ENCODE measurements at places on chromosomes 4 and X.

GRCh38 chrX:16516232-16516876, 133.6 kb upstream of the S100G start:
- DNase-seq = no peak

DNA sequence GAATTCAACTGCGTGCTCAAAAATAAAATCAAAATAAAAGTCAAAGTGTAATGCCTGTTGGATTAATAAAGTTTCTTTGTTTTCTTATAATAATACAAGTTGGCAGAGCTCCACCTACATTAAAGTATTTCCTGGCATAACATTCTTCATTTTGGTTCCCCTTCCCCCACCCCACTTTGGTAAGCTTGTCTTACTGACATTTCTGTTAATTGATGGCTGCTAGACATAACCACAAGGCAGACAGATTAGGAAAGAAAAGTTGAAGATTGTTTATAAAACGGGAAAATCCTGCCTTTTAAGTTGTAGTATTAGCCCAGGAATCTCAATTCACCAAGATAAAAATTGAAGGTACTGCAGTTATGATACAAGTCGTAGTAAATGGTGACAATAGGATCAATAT, 246.5 kb upstream of the RPS6KA3 start:
- no peak for DNase-seq

DNA sequence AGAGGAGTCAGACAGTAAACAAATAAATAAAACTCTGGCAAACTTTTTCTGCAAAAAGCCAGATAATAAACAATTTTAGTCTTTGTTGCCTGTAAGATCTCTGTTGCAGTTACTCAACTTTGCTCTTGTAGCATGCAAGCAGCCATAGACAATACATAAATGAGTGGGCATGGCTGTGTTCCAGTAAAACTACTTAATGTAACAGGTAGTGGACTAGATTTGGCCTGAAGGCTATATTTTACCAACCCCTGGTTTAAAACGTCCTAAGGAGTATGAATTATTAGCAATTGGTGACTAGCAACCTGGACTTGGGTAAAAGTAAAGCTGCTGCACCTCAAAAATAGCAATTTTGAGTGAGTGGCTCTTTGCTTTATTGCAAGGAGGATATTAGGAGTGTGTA, 30.9 kb downstream of the SLAIN2 start:
- no peak for DNase-seq

DNA sequence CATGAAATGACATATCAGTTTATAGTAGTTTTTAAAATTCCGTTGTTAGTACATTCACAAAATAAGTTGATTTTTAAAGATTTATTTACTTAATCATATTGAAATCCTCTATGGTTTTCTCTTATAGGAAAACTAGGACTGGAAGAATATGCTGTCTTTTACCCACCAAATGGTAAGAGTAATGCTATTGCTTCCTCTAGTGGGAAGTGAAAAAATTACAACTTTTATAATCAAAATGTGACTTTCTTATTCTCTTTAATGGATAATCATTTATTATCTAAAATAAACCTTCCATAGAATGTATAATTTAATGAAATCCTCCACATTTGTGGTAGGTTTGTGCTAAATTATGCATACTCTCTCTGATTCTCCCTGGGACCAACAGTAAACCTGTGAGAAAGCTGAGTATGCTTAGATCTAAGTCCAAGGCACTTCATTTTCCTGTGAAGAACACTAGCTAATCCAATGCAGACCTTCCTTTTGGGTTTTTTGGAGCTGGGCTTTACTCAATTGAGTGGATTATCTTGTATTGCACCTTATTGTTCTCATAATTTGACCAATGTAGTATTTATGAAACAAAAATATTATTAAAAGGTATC, 136.2 kb downstream of the TBC1D19 start:
- no peak for DNase-seq

- DNase-seq = no peak
These were observed 225.8 kb downstream of the STK32B start for GRCh38 chr4:5277079-5277478.

DNA sequence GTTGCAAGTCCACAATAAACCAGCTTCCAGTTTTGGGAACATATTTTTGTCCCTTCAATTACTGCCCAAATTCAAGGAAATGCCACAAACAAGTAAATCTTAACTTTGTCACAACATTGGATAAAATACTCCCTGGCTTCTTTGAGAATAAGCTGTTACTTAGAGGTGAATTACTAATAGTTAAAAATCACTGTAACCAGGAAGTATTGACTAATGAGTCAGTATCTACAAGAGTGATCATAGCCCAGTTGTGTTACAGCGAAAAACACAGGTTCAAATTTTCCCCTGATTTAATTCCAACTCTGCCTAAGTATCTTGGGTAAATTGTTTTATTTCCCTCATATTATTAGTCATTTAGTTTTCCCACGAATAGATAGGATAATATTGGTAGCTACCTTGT, 291.2 kb upstream of the PPARGC1A start:
- no peak for DNase-seq

DNA sequence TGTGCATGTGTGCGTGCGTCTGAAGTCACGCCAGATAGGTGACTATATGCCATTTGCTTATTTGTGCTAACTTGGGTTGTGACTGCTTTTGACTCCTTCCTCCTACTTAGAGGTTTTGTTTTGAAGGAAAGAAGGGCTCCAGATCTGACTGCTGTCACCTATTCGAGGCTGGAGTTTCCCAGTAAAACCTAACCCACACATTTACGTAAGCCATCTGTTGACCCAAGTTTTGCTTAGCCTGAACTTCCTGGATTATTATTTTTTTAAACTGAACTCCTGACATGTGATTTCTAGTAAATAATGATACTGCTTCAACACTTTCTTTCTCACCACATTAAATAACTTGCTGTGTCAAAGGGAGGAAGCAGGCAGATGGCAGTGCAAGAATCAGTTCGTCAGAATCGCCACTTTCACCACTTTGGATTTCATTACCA, 41.5 kb downstream of the DTHD1 start:
- no peak for DNase-seq

- DNase-seq = no peak
These were observed 43.8 kb downstream of the CNGA1 start for GRCh38 chr4:47972721-47973120.

DNA sequence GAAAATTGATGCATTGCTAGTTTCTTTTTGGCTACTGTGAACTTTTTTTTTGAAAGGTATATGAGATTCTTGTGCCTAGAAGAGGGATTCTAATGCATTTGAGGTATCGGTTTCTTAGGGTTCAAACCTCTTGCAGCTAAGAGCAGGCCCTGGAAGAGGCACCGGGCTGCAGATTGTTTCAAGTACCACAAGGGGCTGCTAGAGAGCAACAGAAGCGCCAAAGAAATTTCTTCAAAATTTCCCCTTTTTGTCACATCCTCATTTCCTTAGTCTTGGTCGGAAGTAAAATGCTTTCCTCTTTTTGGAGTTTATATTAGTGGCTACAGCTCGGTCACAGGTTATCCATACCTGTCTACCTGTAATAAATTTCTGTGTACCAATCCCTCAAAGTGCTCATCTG, 89.8 kb downstream of the PDGFRA start:
- no peak for DNase-seq

GRCh38 chrX:140764401-140764919, 54.9 kb downstream of the LINC00632 start:
- no peak for DNase-seq

DNA sequence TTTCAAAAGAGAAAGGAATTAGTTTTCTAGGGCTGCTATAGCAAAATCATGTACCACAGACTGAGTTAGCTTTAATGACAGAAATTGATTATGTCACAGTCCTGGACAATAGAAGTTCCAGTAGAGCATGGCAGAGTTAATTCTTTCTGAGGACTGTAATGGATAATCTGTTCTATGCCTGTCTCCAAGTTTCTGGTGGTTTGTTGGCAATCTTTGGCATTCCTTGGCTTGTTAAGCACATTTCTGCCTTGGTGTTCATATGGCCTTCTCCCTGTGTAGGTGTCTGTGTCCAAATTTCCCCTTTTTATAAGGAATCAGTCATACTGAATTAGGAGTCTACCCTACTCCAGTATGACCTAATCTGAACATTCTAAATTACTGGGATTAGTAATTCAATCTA, 336.1 kb upstream of the PABPC4L start:
- DNase-seq = no peak

DNA sequence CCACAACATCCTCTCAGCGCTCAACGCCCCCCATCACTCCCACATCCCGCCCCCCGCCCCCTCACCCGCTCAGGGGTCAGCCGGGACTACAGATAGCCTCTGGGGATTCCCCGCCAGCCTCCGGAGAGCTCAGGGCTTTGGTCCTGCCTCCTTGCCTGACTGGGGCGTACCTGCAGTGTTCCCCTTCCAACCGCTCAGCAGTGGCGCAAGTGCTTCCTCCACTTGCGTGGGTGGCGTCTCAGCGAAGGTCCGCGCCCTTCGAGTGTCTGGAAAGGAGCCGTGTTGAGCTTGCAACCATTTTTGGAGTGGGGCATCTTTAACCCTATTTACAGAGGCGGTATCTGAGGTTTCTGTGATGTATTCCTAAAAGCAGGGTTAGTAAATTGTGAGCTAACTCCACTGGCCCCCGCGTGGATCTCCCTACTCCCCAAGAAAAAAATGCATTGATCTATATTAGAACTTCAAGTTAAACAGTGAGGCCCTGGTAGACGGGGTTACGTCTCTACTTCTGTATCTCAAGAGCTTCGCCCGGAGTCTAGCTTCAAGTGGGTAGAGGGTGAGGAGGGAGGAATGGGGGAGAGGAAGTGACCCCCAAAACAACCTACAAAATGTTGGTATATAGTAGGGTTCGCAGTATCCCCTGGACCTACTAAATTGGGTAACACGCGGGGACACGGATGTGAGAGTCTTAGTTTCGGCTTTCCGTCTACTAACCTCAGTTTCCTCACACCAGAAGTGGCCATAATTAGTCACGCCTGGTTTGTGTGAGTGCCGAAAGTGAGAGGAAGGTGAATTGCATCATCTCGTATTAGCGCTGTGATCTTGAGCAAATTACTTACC, 16.1 kb downstream of the NKX3-2 start:
- no peak for DNase-seq

DNA sequence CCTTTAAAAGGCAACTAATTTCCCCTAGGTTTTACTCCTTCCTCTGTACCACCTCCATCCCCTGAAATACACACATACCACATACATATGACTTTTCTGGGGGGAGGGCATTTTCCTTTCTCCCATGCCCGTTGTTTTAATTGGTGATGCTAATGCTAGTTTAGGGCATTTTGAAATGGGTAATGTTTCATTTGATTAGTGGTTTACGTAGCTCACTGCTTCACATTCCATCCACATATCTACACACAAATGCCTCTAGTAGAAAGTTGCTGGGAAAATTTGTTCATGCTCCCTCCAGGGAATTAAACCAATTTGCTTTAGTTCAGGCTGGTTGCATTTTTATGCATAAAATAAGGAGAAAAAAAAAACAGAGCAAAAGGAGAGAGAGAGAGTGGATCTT, 231.2 kb downstream of the FRAS1 start:
- no peak for DNase-seq

GRCh38 chr4:110294165-110294564, 95.8 kb upstream of the ELOVL6 start:
- DNase-seq = no peak

GRCh38 chr4:18397681-18398390, 376.3 kb upstream of the LCORL start:
- no peak for DNase-seq

DNA sequence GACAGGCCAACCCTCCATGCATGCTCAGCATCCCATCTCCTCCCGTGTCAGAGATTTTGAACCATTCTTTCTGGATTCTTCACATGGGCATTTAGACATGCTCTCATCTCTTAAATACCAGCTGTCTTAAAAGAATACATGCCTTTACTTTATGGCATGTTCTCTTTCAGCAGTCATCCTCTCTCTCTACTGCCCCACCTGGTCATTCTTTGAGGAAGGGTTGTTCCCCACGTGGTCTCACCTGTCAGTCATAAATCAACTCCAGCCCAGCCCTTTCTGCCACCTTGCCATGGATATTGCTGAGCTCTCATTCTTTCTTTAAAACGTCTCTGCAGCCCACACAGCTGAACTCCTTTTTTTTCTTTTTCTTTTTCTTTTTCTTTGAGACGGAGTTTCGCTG, 111.3 kb downstream of the ARHGAP10 start:
- no peak for DNase-seq

DNA sequence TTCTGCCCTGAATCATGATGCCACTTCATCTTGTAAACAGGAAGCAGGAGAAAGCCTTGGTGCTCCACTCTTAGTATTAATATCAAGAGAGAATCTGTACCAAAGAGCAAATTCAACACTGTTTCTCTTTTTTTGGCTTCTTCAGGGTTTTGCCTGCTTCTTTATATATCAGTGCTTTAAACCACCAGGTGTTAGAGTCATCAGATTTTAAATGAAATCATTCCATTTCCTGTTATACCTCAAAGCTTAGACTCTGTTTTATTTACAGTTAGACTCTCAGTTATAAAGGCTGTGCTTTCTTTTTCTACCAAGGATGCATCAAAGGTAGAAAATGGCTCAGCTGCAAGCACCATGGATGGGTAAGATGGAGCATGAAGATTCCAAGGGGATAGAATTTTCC, 350.9 kb downstream of the CAMK2D start:
- DNase-seq = no peak

DNA sequence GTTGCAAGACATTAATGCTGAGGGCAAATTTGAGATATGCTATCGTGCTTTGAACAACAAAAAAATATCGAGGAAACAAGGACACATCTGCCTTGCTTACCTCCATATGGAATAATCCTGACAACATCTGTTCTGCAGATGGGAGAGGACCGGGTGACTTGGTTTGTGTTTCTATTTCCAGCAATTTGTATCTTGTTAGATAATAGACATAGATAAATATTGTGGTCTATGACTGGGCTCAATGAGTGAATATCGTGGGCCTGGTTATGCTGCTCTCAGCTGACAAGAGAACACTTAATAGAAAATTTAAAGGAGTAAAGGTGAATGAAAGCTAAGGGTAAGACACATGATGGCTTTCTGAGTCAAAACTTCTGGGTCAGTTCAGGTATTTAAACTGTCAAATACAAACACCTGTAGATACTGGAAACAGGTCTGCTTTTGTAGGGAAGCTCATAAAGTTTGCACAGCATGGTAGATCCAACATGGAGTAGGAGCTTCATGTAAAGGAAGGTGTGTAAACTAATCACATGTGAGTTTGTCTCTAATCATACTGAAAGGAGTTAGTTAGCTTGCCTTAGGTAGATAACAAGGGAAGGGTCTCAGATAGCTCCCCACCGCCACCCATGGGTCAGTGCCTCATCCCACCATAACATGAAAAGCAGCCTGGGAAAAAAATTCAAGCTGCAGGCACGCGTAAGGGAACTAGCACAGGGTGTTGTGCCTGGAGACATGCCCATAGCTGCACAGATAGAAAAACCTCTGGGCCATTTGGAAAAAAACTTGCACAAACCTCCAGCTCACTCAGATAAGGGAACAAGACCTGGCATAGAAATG, 904.1 kb upstream of the EPHA5 start:
- DNase-seq = no peak
